ENCODE measurements at places on chromosomes 12 and 14. TPM values are rescaled to one million over a fixed set of nuclear protein-coding genes. Genes with fewer than 3 reads are reported as not detected.

Gene PROX2
- total RNA-seq: not detected

Gene ZDHHC22
- 55.2 TPM for total RNA-seq

Gene DDN
- 0.21 TPM for total RNA-seq

Gene SLC25A3
- 719 TPM for total RNA-seq

Gene OASL
- not detected for total RNA-seq

Gene EFS
- 27.8 TPM for total RNA-seq

DNA sequence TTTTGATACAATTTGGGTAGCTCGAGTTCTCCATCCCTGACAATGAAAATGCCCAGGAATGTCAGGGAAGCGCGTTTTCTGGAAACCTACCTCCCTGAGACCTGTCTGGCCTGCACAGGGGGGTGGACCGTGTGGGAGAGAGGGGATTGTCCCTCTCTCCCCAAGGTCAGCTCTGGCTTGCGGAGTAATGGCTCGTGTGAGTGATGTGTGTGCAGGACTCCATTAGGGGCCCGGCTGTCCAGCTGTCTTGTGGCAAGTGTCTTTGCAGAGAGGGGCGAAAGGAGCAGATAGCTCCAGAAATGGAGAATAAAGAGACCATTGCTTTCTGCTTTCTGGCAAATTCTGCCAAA is 215.3 kb downstream of the CHST11 start:
- DNase-seq: no peak
- H3K27me3 ChIP-seq: no peaks in the 10 kb centered on the region
- peaks cover 9% of the 10 kb centered on the region for H3K4me1 ChIP-seq
- H3K4me3 ChIP-seq: no peak overlapping the region

- H3K4me3 ChIP-seq: no peak overlapping the region
- no peaks in the 10 kb centered on the region for H3K27me3 ChIP-seq
- no peaks in the 10 kb centered on the region for H3K36me3 ChIP-seq
- no peak for DNase-seq
- H3K27ac ChIP-seq: no peak overlapping the region
These were observed 143.3 kb upstream of the KRAS start for GRCh38 chr12:25394025-25394424.

GRCh38 chr12:92194561-92194960 is 48.9 kb upstream of the BTG1 start:
- H3K4me1 ChIP-seq: no peaks in the 10 kb centered on the region
- H3K27me3 ChIP-seq: no peaks in the 10 kb centered on the region
- H3K36me3 ChIP-seq: no peaks in the 10 kb centered on the region
- DNase-seq: no peak

GRCh38 chr14:90184571-90185266 is 71.6 kb upstream of the PSMC1 start:
- H3K4me3 ChIP-seq: no peak overlapping the region
- H3K4me1 ChIP-seq: no peaks in the 10 kb centered on the region
- DNase-seq: no peak
- no peaks in the 10 kb centered on the region for H3K36me3 ChIP-seq

Data from H1 (cell line).